Uterus (tissue), 4 donors: ENCODE measurements at places on chromosomes 7 and 10.
A peak's percentile ranks its signal among the peaks of the same experiment; 100 is the strongest.

GRCh38 chr7:90593205-90593604, 2.9 kb upstream of the CDK14 start:
- H3K4me3 ChIP-seq, result no peak overlapping the region
- no peak overlapping the region for H3K27ac ChIP-seq
- H3K4me1 ChIP-seq, result no peaks in the 10 kb centered on the region

DNA sequence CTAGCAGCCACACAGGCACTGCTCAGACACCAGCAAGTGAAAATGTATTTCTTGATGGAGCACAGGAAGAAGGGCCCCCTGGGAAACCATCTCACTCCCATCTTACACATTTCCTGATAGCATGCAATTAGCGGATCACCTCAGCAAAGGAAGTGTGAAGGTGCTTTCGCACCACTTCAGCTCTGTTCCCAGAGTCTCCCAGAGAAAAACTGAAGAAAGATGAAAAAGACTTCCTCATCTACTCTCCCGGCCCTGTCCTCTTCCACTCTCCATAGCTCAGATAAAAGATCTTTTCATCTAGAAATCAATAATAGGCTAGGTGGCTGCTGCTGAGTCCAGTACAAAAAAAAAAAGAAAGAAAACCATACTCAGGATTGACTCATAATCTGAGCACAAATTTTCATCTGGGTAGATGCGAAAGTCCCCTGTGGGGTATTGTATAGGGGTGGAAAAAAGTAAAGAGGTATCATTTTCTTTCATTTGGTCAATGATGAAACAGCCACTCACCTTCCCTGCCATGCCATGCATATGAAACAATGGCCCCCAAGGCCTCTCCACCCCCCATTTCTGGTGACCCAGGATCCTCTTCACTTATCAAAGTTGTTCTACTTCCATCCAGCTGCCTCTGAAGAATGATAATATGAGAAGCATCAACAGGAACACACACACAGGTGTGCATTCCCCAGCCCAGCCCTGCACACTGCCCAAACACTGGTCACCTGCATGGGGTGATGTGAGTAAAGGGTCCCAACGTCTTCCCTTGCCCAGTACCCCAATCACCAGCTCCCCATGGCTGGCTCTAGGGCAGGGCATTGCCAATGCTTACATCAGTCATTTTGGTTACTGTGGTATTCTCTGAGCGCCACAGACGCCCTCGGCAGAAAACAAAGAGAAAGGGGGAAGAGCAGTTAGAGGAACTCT, 48.8 kb upstream of the DGKI start:
- H3K36me3 ChIP-seq, result no peaks in the 10 kb centered on the region
- DNase-seq, result no peak
- no peak overlapping the region for H3K4me3 ChIP-seq
- H3K4me1 ChIP-seq, result no peaks in the 10 kb centered on the region
- no peaks in the 10 kb centered on the region for H3K27me3 ChIP-seq

GRCh38 chr7:36514289-36515243, 124.9 kb downstream of the ANLN start:
- H3K4me3 ChIP-seq, result no peak overlapping the region
- DNase-seq, result no peak
- H3K36me3 ChIP-seq, result no peaks in the 10 kb centered on the region
- H3K27ac ChIP-seq, result no peak overlapping the region
- no peaks in the 10 kb centered on the region for H3K27me3 ChIP-seq
- H3K4me1 ChIP-seq, result no peaks in the 10 kb centered on the region

- no peak overlapping the region for H3K4me3 ChIP-seq
- peak; percentile 13 for DNase-seq
- H3K27ac ChIP-seq, result no peak overlapping the region
Measured at GRCh38 chr10:132523561-132524442, 13.8 kb upstream of the INPP5A start.

DNA sequence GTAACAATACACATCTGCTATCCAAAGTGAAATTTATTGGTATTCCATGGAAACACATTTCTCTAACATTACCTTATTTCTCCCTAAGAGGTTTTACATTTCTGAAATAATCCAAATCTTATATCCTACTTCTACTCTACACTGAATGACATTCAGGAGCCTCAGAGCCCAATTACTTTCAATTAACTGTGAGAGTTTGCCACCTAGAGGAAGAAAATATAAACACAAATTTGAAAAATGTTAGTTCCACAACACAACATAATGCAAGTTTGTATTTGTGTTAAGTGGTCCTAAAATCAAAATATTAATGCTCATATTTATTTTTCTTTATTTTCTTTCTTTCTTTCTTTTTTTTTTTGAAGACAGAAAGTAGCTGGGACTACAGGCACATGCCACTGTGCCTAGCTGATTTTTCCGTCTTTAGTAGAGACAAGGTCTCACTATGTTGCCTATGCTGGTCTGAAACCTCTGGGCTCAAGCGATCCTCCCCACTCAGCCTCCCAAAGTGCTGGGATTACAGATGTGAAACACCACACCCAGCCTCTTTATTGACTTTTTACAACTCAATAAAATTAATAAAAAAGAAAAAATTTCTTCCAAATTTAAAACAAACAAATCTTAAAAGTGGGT, 46.0 kb downstream of the ATAD1 start:
- no peak overlapping the region for H3K27ac ChIP-seq
- H3K27me3 ChIP-seq, result no peaks in the 10 kb centered on the region
- no peaks in the 10 kb centered on the region for H3K4me1 ChIP-seq
- H3K4me3 ChIP-seq, result no peak overlapping the region

- no peaks in the 10 kb centered on the region for H3K36me3 ChIP-seq
- DNase-seq, result peak; percentile 83
- no peaks in the 10 kb centered on the region for H3K4me1 ChIP-seq
- no peak overlapping the region for H3K27ac ChIP-seq
- H3K27me3 ChIP-seq, result no peaks in the 10 kb centered on the region
Measured at GRCh38 chr10:117439243-117439912, 64.1 kb upstream of the PDZD8 start.

- no peaks in the 10 kb centered on the region for H3K27me3 ChIP-seq
- no peaks in the 10 kb centered on the region for H3K36me3 ChIP-seq
- no peak for DNase-seq
- H3K27ac ChIP-seq, result no peak overlapping the region
- H3K4me3 ChIP-seq, result no peak overlapping the region
- no peaks in the 10 kb centered on the region for H3K4me1 ChIP-seq
Measured at GRCh38 chr7:148261996-148262688, 328.4 kb upstream of the C7orf33 start.

DNA sequence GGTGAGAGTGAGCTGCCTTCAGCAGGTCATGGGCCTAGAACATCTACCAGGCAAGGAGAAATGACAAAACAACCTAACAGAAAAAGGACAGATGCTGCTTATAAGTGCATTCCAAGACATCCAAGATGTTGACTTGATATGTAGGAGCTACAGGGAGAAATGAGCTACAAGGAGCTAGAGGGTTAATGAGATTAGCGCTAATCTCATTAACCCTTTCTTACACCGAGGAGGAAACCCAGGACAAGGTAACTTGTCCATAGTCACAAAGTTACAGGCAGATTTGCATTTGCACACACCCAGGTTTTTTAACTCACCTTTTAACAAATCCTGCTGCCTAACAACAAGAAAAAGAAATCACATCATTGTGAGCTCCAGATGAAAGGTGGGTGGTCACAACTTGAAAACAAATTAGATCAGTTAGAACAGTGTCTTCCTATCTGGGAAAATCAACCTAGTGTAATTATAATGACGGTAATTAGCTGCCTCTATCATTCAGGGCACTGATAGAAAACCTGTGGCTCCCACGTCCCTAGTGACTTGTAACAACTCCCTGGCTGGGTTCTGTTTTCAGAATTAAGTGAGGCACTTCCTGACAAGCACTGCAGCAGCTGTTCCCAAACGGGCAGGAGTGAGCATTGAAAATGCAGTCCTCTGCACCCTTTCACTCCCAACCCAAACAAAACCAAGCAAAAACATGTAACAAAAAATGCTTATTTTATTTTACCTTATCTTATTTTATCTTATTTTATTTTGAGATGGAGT, 5.7 kb downstream of the KIAA1549 start:
- no peaks in the 10 kb centered on the region for H3K27me3 ChIP-seq
- DNase-seq, result no peak
- no peaks in the 10 kb centered on the region for H3K36me3 ChIP-seq
- H3K4me1 ChIP-seq, result no peaks in the 10 kb centered on the region
- no peak overlapping the region for H3K27ac ChIP-seq
